ENCODE measurements at places on chromosomes 16 and 17. TPM values are rescaled to one million over a fixed set of nuclear protein-coding genes. Genes with fewer than 3 reads are reported as not detected.

Gene TIMP2
- 138 TPM for total RNA-seq

Gene C1QTNF8
- total RNA-seq, result 0.19 TPM

Gene RAC3
- 2.2 TPM for total RNA-seq

DNA sequence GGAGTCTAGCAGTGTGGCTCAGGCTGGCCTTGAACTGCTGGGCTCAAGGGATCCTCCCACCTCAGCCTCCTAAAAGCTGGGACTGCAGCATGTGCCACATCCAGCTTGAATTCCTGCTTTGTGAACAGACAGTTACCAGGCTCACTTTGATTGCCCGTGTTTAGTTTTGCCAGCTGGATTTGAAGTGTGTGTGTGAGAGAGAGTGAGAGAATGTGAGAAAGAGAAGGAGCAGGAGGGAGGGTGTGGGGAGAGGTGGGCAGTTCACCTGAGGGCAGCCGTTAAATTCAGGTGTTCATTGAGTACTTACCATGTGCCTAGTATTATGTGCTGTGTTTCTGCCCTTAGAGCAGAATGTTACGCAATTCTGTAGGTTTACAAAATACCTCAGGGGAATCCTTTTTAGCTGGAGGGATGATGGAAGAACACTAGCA, 4.7 kb downstream of the DUSP14 start:
- no peak for DNase-seq
